ENCODE measurements at places on chromosomes 12 and 14.

GRCh38 chr14:67416810-67417209 is 4.8 kb upstream of the PLEK2 start:
- DNase-seq: no peak

- DNase-seq: no peak
Observed at GRCh38 chr12:11704089-11704488, 54.6 kb downstream of the ETV6 start.

DNA sequence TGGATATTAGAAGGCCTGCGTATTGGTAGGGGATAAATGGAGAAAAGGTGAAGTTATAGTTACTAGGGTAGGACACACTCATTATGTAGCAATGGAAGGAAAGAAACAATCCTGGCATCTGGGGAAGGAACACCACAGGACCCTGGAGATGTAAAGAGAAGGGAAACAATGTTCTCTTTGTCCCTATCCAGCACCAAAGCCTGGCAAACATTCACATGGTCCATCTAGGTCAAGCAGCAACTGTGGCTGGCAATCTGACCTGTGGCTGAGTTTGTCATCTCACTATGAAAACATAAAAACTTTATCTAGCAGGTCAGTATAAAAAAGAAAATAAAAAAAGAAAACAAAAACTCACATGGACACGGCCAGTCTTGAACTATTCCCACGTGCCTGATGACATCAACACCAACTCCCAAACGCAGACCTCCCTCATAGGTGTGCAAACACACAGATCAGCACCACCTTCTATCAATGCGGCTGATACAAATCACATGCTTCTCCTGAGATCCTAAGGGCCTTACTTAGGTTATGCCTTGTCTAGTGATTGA is 2.6 kb downstream of the POMT2 start:
- no peak for DNase-seq

DNA sequence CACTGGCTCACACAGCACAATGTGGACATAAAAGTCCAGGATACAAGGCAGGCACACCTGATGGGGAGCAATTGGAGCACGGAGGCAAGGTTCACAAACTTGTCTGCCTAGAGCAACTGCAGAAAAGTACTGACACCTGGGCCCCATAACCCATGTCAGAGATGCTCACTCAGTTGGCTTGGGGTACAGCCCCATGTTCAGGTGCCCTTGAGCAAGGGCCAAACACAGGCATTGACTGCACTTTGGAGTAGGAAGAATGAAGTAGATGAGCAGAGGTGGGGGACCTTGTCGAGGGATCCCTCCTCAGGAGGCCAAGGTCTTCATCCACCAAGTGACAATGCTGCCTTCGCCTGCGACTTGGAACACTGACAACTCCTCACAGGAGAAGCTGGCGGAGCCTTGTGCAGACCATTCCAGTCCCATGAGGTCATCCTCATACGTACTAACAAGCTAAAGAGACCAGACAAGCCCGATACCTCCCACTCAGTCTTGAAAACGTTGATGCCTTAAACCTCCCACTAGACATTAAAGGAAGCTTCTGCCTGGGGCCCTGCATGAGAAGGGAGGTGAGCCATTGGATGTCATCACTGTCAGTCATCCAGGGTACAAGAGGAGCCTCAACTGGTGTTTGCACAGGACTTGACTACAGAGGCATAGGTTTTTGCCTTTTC is 42.5 kb upstream of the C14orf180 start:
- DNase-seq: peak; percentile 32

- DNase-seq: no peak
Observed at GRCh38 chr12:60096727-60097126, 500.9 kb downstream of the SLC16A7 start.

DNA sequence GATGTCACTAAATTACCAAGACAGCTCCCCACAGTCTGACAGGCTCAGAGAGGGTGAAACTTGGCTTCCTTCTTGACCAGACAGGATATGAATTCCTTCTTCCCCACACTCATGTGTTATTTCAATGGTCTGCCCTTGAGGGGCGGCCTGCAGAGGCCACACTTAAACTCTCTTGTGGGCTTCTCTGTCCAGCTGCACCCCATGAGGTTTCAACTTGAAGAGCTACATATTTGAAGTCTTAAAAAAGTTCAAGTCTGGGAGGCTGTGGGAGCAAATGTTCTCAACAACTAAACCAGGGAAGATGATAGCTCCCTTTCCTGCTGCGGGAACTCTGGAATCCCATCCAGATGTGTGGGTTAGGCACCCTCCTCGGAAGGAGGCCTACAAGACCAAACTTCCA is 98.3 kb downstream of the TTC7B start:
- DNase-seq: peak; percentile 66

DNA sequence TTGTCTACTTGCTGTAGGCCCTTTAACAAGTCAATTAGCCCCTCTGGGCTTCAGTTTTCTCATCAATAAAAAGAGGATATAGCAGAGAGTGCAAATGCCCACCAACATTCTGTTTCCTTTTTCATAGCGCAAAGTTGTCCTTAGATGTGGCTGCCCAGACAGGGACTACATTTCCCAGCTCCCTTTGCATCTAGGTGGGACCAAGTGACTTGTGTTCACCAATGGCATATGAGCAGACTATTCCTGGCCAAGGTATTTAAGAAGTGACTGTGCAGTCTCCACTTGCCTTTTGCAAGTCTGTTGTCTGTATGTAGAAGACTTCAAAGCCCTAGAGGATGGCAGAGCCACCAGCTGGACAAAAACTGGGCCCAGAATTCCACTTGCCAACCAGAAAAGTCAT is 59.7 kb downstream of the DAO start:
- no peak for DNase-seq
